ENCODE measurements at places on chromosomes 2 and 18.

DNA sequence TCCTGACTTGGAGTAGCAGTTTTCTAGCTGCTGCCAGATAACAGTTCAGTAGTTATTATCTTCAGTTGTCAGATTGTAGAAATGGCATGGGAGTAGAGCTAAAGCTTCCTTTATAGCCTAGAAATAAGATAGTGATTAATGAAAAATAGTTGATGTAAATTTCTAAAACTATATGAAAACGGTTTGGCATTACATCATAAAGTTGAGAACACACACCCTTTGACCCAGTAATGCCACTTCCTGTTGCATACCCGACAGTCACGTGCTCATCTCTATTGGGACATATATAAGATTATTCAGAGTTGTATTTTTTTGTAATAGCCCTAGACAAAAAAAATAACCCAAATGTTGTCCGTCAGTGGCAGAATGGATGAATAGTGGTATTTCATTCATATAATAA lies 39.4 kb upstream of the ASB1 start:
- no peak for ATAC-seq

DNA sequence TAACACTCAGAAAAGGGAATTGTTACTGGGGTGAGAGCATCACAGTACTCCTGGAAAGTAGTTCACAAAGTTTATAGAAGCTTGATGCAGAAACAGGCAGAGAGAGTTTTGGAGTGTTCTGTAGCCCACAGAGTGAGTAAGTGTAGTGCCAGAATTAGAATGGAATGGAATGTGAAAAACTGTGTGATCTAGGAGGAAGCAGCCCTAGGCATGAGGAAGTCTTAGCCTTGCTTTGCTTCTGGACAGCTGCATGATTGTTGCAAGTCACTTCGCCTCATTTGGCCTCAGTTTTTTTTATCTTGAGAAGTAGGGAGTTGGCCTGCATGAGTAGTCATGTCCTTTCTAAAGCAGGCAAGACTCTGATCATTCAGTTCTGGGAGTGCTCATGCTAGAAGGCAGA lies 10.9 kb downstream of the SERPINB12 start:
- ATAC-seq: no peak

DNA sequence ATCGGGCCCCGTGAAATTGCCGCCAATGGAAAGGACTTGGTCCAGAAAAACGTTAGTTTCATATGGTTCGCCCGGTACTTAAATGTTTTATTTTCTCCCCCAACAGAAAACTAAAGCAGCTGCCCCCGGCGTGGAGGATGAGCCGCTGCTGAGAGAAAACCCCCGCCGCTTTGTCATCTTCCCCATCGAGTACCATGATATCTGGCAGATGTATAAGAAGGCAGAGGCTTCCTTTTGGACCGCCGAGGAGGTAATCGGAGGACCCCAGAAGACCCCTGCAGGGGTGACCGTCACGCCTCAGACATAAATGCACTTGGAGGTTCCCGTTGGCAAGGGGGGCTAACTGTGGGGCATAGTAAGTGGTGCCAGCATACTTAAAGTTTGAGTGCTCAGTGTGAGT lies 742 bp downstream of the RRM2 start:
- no peak for ATAC-seq

GRCh38 chr2:142874293-142874814 lies 3.1 kb upstream of the KYNU start:
- no peak for ATAC-seq

All from SK-N-SH treated with all-trans-retinoic acid at 6 μM for 48 hours (cell line).